ENCODE measurements at places on chromosomes 5 and 9.

GRCh38 chr5:139389701-139390638, at the start of gene MZB1:
Gene MZB1, minus strand, starts transcription at chr5:139389913. Its CDS starts 57 bp downstream, at chr5:139389856.
- peak; percentile 17 for DNase-seq

- DNase-seq, result no peak
Measured at GRCh38 chr9:33659921-33660320, 135.4 kb upstream of the PRSS3 start.

GRCh38 chr5:176692326-176692725, 45.0 kb downstream of the TSPAN17 start:
- no peak for DNase-seq

DNA sequence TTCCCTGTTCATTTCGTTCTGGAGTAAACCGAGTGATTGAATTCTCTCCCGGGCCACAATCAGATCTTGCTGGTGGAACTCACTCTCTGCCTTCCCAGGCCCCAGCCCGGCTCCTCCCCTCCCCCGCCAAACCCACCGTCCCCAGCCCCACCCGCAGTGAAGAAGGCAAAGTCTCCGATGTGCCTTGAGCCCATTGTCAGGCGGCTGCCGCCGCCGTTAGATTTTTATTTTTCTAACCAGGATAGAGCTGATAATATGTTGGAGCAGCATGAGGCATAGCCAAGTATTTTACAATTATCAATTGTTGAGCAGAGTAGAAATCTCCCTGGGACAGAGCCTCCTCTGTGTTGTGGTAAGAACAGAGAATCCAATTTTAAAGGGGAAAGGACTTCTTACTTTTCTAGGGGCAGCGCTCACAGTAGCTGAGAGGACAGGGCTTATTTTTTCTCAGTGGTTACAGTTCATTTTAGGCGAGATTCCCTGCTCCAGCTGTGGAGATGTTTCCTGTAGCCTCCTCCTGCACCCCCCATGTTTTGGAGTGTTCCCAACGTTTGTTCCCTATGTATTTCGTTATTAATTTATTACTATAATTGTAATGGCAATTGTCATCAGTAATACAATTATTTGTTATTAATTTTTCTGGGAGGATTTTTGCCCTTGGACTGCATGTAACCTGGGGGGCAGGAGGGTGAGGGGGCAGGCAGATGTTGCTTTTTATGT, 1.3 kb downstream of the PSAT1 start:
- DNase-seq, result peak; percentile 28
